Right lung (tissue), 10 donors: ENCODE measurements at places on chromosomes 12 and 14.

DNA sequence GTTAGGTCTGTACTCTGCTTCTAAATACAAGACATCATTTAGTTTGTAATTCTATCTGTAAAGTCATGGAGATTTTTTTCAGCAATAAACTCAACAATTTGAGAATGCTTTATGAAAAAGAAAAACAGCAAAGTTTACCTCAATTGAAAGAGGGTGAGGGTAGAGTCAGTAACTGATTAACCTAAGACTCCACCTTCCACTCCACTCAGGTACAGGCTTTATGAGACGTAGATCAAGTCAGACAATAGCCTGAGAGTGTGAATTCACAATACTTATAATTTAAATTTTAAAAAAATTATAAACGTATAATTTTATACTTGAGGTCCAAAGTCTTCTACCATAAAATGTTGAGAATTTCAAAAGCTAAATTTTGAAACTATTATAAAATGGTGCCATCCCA, 45.9 kb downstream of the BCL2L14 start:
- DNase-seq = no peak

DNA sequence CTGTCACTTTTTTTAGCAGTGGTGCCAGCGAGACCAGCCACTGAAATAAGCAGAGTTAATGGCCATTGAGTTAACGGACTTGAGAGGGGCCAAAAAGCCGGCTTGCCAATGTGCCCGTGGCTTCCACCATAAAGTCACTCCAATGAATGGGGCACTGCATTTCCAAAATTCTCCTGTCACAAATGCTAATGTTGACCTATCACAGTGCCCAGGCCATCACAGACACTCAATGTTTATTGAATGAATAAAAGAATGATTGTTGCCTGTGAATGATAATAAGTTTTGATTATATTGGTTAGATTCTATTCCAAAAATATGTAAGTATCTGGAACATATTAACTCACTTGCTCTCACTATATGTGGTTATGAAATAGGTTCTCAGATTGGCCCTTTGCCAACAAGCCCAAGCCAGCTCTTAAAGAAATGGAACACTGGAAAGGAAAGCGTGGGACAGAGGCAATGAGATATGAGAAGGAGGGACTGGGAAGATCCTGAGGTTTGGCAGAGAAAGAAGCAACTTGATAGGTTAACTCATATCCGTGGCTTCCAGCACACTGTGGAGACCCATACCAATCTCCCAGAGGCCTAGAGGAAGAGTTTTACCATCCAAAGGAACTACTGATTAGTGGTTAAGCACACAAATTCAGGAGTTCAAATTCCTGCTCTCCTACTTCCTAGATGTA, 108.7 kb downstream of the BTG1 start:
- DNase-seq = peak; percentile 45

- DNase-seq = no peak
Observed at GRCh38 chr12:110932046-110932445, 11.7 kb upstream of the MYL2 start.

DNA sequence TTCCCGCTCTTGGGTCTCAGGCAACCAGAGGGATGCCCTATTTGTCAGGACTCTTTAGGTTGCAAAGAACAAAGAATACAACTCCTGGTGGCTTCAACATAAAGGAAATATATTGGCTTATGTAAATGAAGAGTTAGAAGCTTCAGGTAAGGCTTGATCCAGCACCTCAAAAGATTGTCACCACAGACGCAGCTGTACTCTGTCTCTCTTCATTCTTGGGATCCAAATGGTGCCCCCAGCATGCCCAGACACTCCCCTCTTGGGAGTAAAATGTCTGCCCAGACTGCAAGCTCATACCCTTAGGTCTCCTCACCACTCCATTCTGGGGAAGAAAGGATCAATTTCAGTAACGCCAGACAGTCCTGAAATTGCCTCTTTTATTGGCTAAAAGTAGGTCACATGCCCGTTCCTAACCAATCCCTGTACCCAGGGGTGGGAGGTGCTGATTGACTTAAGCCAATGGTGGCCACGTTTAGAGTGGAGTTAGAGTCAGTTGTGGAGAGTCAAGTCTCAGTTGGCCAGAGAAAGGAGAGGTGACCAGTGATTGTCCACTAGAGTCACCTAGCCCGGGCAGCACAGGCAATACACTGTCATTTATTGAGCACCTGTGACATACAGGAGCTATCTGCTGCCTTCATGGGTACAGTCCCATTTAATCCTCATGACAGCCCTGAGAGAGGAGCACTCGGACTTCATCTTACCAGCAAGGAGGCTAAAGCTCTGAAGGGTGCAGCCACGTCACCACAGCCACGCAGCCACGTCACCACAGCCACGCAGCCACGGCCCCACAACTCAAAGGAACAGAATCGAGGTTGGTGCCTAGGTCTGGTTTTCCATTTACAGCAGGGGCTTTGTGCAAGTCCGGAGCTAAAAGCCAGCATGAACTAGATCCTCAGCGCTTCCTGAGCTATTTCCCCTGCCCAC, 19.7 kb upstream of the BEGAIN start:
- DNase-seq = no peak

DNA sequence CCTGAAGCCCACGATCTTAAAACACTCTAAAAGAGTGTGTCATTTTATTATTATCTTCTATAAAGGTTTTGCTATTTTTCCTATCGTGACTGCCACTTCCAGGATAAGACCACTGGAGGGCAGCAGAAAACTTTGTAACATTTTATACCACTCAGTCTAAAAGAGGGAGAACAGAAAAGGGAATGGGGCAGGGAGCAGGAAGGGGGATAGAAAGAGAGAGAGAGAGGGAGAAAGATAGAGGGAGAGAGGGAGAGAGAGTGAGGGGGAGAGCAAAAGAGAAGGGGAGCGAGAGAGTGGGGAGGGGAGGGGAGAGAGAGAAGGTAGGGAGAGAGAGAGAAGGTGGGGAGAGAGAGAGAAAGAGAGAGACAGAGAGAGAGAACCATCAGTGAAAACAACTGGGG, 2.0 kb upstream of the ART4 start:
- peak; percentile 53 for DNase-seq

DNA sequence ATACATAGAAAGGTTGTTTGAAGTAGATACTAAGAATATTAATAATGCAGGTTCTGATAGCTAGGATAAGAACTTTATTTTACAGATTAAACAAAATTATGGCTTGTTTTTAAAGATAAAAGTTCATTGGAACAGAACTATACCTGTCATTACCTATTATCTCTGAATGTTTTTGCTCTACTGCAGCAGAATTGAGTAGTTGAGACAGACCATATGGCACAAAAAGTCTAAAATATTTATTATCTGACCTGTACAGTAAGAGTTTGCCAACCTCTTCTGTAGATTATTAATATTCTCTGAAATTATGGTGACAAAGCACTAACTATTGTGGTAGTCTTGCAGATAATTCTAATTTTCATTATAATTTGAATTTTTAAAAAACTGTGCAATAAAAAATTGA, 829.1 kb upstream of the MGAT4C start:
- no peak for DNase-seq

DNA sequence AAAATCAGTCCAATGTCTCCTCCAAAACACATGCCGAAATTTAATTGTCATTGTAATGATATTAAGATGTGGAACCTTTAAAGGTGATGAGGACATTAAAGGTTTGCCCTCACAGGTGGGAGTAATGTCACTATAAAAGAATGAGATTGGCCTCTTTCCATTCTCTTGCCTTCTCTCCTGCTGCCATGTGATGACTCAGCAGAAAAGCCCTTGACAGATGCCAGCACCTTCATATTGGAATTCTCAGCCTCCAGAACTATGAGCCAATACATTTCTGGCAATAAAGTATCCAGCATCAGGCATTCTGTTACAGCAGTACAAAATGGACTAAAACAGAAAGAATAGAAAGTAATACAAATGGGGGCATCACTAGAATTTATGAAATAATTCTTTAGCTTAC, 609.7 kb downstream of the SLC16A7 start:
- no peak for DNase-seq

DNA sequence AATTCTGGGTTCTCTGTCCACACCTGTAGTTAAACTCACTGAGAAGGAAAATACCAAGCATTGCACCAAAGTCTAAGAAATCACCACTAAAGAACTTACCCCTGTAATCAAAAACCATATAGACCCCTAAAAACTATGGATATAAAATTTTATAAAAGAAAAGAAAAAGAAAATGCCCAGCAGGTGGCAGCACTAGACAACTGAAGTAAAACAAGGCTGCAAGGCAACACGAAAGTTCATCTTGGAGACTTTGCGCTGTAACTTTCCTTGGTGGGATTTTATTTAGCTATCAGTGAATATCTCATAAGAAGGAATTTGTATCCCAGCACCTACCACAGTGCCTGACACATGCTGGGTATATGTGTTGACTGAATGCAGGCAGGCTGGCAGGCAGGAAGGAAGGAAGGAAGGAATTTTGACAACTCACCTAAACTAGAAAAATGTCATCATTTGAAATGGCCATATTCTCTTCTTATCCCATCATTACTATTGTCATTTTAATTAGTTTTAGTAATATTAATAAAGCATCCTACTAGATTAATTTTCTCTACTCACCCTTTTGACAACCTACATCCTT, 68.2 kb upstream of the ETV6 start:
- DNase-seq = peak; percentile 69
